ENCODE measurements at places on chromosomes 3 and 15. TPM values are rescaled to one million over a fixed set of nuclear protein-coding genes. Genes with fewer than 3 reads are reported as not detected.

DNA sequence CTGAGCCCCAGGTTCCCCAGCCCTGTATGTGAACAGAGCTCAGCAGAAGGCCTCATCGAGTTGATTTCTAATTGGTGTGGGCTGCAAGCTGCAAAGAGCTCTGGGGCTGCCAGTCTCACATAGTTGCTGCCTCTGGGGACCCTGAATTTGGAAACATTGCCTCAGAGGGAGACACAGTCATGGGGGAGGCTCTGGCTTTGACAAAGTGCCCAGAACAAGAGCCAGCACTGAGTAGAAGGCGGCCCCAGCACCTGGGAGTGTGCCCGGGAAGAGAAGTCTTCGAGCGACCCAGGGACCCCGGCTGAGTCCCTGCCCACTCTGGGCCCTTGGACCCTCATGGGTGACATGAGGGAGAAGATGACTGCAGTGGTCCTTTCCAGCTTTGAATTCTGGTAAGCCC lies 7.3 kb downstream of the NTRK3 start:
- DNase-seq, result no peak
- H3K4me1 ChIP-seq, result no peaks in the 10 kb centered on the region
- no peak overlapping the region for H3K4me3 ChIP-seq

GRCh38 chr15:50077651-50078050 lies 41.4 kb downstream of the ATP8B4 start:
- H3K36me3 ChIP-seq, result no peaks in the 10 kb centered on the region
- no peak overlapping the region for H3K4me3 ChIP-seq
- H3K27ac ChIP-seq, result no peak overlapping the region
- H3K27me3 ChIP-seq, result no peaks in the 10 kb centered on the region
- H3K4me1 ChIP-seq, result no peaks in the 10 kb centered on the region

The C3orf52 gene
- 12.6 TPM for total RNA-seq

The INAFM2 gene
- 10.4 TPM for total RNA-seq
